ENCODE measurements at places on chromosomes 7 and 10. TPM values are rescaled to one million over a fixed set of nuclear protein-coding genes. Genes with fewer than 3 reads are reported as not detected.

The C10orf71 gene
- 108 TPM for total RNA-seq

The LLCFC1 gene
- not detected for total RNA-seq

The KCNIP2 gene
- 409 TPM for total RNA-seq

The HOXA3 gene
- total RNA-seq: not detected

The ZNF467 gene
- 7.0 TPM for total RNA-seq

The AKR1C4 gene
- not detected for total RNA-seq

The CAMK2B gene
- 95.4 TPM for total RNA-seq

The SPDYE11 gene
- not detected for total RNA-seq

The DKK1 gene
- total RNA-seq: not detected

The PRTFDC1 gene
- total RNA-seq: 7.1 TPM

The OPALIN gene
- total RNA-seq: not detected

The DUSP5 gene
- 6.2 TPM for total RNA-seq

The BLOC1S2 gene
- total RNA-seq: 20.9 TPM

The ZNF33A gene
- total RNA-seq: 21.2 TPM

The DLG5 gene
- total RNA-seq: 8.9 TPM

The COL26A1 gene
- total RNA-seq: not detected

The GRID2IP gene
- not detected for total RNA-seq

The VSTM2A gene
- total RNA-seq: not detected

Measured in Right ventricle myocardium inferior (tissue), 1 donor.